ENCODE measurements at places on chromosomes 1 and 21.

- no peak for DNase-seq
Observed at GRCh38 chr21:33496345-33496744, 4.8 kb upstream of the DNAJC28 start.

DNA sequence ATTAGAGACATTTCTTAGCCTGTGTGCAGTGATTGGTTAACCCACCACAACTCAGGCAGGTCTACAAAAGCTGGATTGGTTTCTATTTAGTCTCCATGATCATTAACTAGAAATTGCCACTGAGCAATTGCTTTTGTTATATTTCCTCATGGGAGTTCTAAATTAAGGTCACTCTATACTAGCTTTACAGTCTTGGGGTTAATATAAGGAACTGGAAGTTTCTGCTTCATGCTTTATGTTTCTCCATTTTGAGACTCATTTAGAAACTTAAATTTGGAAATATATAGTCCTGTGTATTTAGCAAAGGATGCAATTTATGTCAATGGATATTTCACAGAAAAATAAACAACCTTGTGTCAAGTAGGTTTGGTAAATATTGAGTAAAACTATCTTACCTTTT, 137.5 kb downstream of the HLX start:
- DNase-seq = no peak

GRCh38 chr1:174200746-174201145, 41.4 kb downstream of the RABGAP1L start:
- DNase-seq = no peak

- no peak for DNase-seq
Observed at GRCh38 chr1:159932296-159933285, 7.3 kb upstream of the TAGLN2 start.

GRCh38 chr1:78045926-78046778, at the start of gene GIPC2:
Gene GIPC2 (plus strand): TSS chr1:78045966. CDS start chr1:78046095, 129 bp downstream.
- DNase-seq = no peak

Data from stimulated activated CD4-positive, alpha-beta T cell treated with anti-CD3 and anti-CD28 coated beads, Interleukin-1b, Interleukin-23, amount 100 ng/mL, for 1 hour (primary cell).